ENCODE measurements at places on chromosomes 5 and 9.
A peak's percentile ranks its signal among the peaks of the same experiment; 100 is the strongest.

GRCh38 chr9:86672301-86672700 lies 275.0 kb downstream of the GAS1 start:
- DNase-seq = no peak

- DNase-seq = peak; percentile 14
Observed at GRCh38 chr5:146291421-146292074, 47.1 kb upstream of the POU4F3 start.

DNA sequence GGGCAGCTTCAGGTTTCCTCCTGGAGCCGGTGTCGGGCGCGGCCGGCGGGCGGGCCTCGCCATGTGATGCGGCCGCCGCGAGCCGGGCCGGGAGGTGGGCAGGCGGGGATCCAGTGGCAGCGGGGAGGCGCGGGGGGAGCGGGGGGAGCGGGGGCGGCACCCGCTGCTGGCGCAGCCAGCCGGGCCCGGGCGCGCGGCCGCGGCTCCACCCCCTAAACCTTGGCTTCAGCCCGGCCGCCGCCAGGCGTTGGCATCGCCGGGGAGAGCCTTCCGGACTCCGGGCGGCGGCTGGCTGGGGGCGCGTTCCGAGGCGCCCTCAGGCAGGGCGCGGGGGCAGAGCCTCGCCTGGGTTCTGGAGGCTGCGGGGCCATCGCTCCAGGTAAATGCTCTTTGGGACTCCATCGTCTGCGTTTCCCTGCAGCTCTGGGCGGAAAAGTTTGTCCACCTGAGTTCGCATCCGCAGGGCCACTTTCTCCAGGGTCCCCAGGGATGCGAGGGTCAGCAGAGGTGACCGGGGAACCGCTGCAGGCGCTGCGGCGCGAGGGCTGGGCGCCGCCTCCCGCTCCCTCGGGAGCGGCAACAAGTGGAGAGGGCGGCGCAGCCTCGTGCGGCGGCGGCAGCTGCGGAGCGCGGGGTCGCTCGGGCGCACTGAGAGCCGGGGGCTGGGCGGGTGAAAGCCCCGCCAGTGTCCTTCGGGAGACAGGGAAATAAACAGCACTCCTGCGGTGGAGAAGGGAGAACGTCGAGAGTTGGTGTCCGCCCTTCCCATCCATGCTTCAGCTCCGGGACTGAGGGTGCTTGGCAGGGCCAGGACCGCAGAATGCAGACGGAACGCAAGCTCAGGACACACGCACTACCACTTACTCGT lies at the start of gene ARHGEF28:
ARHGEF28 (plus strand) TSS at position 253 of the 868 bp plus-strand sequence. CDS start 58,656 bp downstream, outside the sequence.
- peak; percentile 79 for DNase-seq

GRCh38 chr5:122845229-122846050 lies at the start of gene SNX24:
TSS of gene SNX24 (plus strand) at chr5:122845613. CDS start at chr5:122845634, 21 bp downstream.
- DNase-seq = peak; percentile 80

DNA sequence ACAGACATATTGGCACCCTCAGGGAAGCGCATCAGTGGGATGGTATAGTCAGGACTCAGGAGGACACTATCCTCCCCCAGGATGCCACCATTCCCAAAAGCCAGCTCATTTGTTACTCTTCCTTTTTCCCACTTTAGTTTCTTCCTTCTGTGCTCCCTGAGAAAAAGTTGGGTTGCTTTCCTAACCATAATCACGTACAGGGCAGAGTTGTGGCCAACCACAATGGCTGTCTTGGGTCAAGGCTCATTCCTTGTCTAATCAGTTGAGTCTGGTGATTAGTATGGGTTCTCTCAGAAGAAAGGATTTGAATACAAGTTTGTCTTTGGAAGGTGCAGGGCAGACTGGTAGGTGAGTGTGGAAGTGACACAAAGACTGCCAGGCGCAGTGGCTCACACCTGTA lies 26.6 kb upstream of the ATP6V1G1 start:
- DNase-seq = no peak

- DNase-seq = no peak
Observed at GRCh38 chr5:61724102-61724501, 392.0 kb downstream of the ZSWIM6 start.

DNA sequence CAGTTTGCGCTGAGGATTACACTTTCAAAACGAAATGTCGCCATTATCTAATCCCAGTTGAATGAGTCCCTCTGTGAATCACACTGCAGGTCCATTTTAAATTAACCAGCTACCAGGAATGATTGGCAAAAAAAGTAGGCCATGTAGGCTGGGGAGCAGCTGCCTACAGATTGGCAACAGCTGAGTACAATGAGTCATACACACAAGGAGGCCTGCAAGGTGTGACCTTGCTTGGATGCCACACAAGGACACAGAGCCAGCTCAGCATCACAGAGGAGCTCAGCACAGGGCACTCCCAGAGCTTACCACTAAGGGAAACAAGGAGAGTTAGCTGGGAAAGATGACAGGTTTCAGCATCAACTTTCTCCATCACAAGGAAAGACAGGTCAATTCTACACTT lies 12.9 kb downstream of the HAVCR1 start:
- no peak for DNase-seq

- no peak for DNase-seq
Observed at GRCh38 chr5:87594566-87594965, 181.8 kb upstream of the CCNH start.

- peak; percentile 21 for DNase-seq
Observed at GRCh38 chr5:36305571-36306326, 4.0 kb upstream of the RANBP3L start.

GRCh38 chr5:107474716-107475489 lies 195.8 kb downstream of the EFNA5 start:
- DNase-seq = no peak

DNA sequence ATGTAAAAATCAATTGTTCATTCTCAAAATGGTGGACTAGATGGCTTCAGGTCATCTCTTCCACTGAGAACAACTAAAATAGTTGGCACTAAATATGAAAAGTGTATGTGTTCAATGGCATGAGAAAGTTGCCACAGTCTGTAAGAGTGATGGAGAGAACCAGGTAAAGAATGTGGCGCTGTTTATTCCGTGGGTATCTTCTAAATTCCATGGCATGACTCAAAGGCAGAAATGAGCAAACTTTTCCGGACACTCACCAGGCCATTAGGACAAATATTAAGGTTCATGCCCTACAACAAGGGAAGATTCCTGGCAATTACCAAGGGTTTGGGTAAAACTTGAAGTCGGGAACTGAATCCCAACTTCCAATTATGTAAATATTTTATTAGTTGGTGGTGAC lies 825.4 kb upstream of the CDH6 start:
- DNase-seq = no peak

- no peak for DNase-seq
Observed at GRCh38 chr9:15915711-15916110, 362.9 kb downstream of the CCDC171 start.

DNA sequence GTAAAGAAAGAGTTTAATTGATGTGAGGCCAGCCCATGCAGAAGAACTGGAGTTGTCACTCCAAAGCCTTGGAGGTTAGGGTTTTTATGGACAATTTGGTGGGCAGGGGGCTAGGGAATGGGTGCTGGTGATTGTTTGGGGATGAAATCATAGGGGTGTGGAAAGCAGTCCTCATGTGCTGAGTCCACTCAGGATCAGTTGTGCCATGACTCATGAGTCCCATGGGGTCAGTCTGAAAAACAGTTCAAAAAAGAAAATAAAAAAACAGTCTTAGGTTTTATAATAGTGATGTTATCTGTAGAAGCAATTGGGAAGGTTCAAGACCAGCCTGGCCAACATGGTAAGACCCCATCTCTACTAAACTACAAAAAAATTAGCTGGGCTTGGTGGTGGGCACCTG lies 162.3 kb downstream of the KDM4C start:
- no peak for DNase-seq

DNA sequence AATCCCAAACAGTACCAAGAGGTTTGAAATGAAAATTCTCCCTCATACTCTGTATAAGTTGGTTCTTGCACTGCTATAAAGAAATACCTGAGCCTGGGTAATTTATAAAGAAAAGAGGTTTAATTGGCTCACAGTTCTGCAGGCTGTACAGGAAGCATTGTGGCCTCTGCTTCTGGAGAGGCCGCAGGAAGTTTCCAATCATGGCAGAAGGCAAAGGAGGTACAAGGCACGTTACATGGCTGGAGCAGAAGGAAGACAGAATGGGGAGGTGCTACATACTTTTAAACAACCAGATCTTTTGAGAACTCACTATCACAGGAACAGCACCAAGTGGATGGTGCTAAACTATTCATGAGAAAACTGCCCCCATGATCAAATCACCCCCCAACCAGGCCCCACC lies 25.6 kb upstream of the ERBIN start:
- DNase-seq = no peak

DNA sequence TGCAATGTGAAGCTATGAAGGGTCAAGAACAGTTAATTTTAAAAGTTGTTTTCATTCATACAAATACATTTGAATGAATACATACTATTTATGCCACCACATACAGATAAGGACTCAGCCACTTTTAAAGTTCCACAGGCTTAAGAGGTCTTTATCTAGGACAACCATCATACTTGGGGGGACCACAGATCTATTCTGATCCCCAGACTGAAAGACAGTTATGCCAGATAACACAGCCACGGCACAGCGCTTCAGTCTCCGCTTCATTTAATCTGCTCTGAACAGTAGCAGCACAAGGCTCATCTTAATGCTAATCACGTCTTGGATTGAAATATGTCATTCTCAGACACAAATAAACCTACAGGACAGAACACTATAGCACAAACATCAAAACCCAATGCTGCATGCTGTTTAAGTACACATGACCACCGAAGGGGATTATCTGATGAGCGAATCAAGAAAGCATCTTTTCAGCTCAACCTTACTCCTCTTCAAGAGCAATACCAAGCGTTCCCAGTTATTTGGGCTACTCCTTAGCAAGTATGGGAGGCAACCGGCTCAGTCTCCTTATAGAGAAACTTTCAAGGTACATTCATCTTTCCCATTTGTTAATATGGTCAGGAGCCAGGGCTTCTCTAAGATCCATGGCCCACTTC lies 33.3 kb downstream of the PUM3 start:
- DNase-seq = no peak

DNA sequence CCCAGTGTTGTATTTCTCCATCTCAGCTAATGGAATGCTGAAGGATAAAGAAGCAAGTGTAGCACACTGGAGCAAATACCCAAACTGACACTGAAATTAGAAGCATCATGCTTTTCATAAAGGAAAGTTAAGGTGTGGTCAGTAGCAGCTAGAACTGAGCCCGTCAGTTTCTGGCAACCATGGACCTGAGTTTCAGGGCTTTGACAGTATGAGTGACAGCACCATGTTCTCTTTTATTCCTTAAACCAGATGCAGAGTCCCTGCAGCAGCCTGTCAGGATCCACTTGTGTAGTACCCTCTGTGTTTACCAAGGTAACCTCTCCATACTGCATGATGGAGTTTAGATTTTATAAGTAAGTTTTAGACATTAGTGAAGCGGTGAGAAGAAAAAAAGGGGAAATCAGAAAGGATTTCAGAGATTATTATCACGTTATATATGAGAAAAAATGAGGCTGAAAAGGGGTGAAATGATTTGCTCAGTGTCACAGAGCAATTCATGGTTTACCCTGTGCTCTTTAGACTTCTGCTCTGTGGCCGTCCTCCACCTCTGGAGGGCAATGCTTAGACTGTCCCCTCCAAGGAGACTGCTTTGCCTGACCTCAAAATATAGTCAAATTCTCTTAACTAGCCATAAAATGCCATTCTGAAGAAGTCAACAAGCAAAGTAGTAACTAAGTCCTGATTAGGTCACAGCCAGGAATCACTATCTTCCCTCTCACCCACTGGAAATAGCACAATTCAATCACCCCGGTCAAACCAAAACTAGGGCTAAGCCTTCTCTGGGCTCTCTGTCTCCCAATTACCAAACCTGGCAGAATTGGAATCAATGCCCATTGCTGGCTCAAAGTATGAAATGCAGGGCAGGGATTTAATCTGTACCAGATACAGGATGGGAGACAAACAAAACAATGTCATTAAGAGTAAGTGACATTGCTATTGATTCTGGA lies 10.5 kb upstream of the MYOT start:
- DNase-seq = no peak

GRCh38 chr5:18037718-18038117 lies 403.5 kb downstream of the TAF11L14 start:
- no peak for DNase-seq

DNA sequence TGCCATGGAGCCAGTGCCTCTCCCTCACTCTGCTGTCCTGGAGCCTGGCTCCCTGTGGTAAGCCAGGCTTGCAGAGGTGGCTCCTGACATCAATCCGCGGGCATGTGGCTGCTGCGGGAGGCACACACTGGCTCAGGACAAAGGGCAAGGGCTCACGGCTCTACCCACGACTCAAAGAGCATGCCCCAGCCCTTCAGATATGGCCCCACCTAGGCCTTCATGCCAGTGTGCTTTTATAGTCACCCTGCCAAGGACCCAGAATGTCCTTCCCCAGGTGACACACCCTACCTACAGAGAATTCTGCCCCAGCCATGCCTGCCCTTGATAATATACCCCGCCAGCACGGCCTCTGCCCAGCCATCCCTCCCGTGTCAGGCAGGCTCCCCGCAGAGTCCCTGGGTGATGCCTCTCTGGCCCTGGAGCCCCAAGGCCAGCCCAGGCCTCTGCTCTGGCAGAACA lies 1.6 kb downstream of the MGAT4B start:
- no peak for DNase-seq

- DNase-seq = no peak
Observed at GRCh38 chr9:113215132-113215531, 5.9 kb downstream of the FKBP15 start.

- no peak for DNase-seq
Observed at GRCh38 chr5:173670791-173671120, 54.3 kb upstream of the BOD1 start.

DNA sequence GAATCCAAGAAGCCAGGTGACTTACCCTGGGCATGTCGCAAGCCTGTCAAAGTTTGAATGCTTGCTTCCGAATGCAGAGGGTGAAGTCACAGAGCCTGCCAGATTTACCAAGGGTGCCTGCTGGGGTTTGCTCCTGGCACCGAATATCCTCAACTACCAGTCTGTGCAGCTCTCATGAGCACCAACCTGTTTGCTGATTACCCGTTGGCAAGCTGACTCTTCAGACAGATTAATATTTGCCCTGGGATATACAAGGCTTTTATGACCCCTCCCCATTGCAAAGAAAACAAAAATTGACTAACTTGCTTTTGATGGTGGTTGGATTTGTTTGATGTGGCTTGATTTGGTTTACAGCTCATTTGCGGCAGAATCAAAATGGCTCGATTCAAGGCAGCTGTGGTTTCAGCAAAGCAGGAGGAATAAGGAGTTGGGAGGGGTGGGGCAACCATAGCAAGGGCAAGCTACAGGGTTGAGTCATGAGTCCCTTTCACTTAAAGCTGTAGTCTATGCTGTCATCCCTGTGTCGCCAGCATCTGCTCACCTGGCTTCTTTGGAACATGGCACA lies 82.3 kb upstream of the AGXT2 start:
- DNase-seq = no peak

- peak; percentile 57 for DNase-seq
Observed at GRCh38 chr9:96686638-96687335, 31.7 kb upstream of the PRXL2C start.

DNA sequence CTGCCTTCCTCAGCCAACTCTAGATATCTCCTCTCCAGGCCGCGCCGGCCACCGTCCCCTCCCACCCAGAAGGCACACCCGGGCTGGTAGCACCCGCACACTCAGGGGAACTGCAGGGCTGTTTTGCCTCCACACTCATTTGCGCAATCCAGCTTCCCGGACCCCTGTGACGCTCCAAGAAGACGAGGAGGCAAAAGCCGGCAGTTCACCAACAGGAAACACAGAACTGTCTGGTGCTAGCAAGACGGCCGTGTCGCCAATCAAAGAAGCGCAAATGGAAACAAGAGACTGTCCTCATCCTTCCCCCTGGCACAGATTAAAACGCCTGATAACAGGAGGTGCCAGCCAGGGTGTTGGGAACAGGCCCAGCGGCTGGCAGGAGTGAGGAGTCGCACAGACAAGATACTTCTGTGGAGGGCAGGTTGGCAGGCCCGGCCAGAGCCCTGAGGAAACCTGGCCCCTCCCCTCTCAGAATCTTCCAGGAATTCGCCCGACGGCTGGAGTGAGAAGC lies 7.8 kb downstream of the AGPAT2 start:
- no peak for DNase-seq
